ENCODE measurements at places on chromosomes 13 and 19.

DNA sequence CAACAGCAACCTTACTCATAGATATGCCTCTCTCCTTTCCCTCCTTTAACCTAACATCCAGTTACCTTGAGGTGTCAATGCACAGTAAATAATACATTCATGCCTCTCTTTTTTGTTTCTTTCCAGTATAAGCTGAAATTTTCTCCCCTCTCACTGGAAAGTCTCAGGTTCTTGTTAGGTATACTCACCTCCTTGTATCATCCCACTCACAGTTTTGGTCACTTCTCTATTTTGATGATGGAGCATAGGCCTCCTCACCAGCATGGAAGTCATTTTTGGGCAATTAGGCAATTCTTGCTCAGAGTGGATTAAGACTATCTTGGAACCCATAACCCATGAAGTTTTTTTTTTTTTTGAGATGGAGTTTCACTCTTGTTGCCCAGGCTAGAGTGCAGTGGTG is 5.7 kb upstream of the LGALS14 start:
- DNase-seq: no peak

- no peak for DNase-seq
Observed at GRCh38 chr19:42512743-42513304, 15.5 kb downstream of the CEACAM1 start.

- DNase-seq: peak; percentile 64
Observed at GRCh38 chr19:41218615-41219507, at the start of gene AXL. Gene AXL, plus strand, starts transcription at chr19:41219223. Its CDS starts 170 bp downstream, at chr19:41219393.

DNA sequence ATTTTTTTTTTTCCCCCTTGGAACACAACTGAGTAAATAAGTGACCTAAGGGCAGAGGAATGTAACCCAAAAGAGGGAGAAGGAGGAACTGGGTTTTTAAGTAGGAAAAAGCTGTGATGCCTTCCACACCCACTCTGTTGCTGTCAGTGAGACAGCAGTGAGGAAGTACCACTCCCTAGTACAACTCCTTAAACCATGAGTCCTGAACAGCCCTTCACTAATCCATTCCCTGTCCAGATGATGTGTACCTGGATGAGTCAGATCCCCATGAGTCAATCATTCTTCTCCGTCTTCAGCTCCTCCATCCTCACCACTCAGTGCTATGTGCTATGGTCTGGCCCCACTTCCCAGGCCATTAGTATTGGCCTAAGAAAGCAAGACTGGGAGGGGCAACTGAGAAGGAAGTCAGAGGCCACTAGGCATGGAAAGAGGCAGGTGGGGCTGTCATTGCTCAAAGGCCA is 12.9 kb upstream of the CXCL17 start:
- DNase-seq: peak; percentile 78

DNA sequence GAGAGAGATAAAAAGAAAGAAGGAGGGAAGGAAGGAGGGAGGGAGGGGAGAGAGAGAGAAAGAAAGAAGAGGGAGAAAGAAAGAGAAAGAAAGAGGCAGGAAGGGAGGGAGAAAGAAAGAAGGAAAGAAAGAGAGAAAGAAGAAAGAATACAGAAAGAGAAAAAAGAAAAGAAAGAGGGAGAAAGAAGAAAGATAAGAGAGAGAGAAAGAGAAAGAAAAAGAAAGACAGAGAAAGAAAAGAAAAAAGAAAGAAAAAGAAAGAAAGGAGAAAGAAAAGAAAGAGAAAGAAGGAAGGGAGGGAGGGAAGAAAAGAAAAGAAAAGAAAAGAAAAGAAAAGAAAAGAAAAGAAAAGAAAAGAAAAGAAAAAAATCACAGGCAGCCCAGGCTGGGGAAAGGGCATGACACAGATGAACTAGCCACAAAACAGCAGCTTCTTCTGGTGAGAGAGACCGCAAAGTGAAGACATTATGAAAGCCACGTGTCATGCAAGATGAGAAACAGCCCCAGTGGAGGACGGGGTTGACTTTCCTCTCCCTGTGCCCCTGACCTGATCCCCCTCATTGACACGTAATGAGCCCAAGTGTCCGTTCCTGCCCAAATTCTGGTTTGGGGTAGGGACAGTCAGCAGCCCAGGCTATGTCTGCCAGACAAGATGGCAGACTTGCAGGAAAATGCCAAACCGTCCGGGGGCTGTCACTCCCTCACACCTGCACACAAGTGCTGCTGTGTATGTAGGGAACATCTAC is 102.1 kb downstream of the INSR start:
- peak; percentile 19 for DNase-seq

Measured in transverse colon (tissue), 4 donors.